Kasumi-1 (cell line): ENCODE measurements at places on chromosomes 4 and X.

DNA sequence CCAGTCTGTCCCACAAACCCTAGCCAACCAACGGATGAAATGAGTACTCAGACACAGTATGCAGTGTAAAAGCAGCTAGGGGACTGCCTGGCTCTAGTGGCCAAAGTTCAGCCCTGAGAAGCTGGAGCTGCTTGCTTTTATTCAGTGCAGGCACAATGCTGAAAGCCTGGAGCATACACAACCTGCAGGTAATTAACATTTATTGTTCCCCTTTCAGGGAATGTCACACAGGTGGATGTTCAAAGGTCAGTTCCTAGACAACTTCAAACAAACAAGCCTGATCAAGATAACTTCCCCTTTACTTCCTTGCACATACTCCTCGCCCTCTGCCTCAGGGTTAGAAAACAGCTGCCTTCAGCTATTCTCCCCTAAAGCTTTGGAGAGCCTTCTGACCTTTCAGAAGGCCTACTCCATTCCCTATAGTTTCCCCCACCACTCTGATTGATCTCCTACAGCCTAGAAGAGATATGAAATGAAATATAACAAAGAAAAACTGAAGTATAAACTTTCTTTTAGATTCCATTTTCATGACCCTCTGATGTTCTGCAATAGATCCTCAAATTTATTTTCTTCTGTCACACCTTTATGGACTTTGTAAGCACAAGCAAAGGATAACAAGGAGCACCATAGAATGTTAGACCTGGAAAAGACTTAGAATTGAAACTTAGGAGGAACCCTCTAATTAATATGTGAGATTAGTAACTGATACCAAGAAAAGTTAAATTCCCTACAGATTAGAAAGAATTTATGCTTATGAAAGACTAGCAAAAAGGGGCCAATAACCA is 6.8 kb upstream of the DCAF8L1 start:
- DNase-seq = no peak

DNA sequence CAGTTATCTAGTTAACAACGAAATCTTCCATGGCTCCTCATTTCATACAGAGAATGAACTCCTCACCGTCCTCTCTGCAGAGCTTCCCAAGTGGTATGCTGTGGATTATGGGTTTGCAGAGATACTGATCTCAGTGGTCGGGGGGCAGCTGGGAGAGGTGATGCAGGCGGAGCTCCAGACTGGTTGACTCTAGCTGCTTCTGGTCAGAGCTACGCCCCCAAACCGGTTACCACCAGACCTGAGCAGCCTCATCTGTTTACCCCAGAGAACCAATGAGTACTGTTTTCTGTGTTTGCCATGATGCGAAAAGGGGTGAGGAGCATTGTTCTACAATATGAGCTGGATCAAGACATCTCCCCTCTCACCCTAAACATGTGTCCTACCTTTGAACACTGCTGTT is 135.7 kb upstream of the PLAC1 start:
- DNase-seq = no peak

GRCh38 chr4:148141501-148141900 is 300.7 kb downstream of the NR3C2 start:
- no peak for DNase-seq

- DNase-seq = peak; percentile 16
Measured at GRCh38 chrX:110276778-110277177, 41.1 kb downstream of the AMMECR1 start.

GRCh38 chr4:137307806-137308205 is 224.5 kb downstream of the PCDH18 start:
- DNase-seq = no peak

GRCh38 chr4:39714166-39714565 is 16.2 kb downstream of the UBE2K start:
- no peak for DNase-seq

GRCh38 chr4:133137571-133137970 is 11.5 kb upstream of the PCDH10 start:
- DNase-seq = no peak

- DNase-seq = no peak
Measured at GRCh38 chrX:126575911-126576310, 23.3 kb upstream of the DCAF12L1 start.

DNA sequence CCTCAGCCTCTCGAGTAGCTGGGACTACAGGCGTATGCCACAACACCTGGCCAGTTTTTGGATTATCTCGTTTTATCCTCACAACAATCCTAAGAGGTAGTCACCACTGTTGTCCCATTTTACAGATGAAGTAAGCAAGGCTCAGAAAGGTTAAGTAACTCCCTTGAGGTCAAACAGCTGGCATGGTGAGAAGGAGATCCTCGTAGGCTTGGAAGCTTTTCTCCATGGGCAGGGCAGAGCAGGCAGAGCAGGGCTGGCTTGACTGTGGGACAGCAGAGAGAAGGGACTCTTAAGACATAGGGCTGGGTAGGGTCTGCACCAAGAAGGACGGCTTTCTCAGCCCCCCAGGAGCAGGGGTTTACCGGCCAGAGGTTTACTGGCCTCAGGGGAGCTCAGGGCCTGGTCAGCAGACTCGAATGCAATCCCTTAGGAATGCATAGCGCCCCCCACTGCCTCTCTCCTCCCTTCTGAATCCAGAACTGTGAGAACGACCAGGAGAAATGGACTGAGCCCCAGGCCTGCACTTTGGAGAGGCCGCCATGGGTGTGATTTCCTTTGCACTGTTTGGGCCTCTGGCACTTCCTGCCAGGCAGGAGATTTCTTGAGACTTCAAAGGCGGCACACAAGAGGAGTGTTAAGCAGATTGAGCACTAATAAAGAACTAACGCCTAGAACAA is 14.0 kb upstream of the CDKN2AIP start:
- no peak for DNase-seq

- DNase-seq = peak; percentile 17
Measured at GRCh38 chrX:101931136-101931487, 715 bp downstream of the ZMAT1 start.

- DNase-seq = no peak
Measured at GRCh38 chr4:53987761-53988171, 76.6 kb downstream of the CHIC2 start.

- no peak for DNase-seq
Measured at GRCh38 chr4:135833529-135833928, 1631.9 kb upstream of the PABPC4L start.

DNA sequence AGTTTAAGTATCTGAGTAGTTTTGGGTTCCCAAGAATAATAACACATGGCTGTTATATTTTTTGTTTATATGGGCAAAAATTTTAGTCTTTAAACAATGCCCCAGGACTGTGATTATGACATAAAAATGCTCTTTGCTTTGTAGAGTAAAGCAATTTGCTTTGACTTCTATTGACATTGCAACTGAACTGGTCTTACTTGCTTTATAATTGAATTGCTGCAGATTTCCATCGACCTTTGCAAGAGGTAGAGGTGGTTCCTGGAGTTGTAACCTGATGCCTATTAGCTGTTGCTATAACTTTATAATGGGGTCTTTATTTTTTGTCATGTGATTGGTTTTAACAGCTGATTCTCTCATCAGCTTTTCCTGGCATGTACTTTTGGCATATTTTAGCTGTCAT is 302.9 kb downstream of the ARHGAP10 start:
- DNase-seq = no peak

DNA sequence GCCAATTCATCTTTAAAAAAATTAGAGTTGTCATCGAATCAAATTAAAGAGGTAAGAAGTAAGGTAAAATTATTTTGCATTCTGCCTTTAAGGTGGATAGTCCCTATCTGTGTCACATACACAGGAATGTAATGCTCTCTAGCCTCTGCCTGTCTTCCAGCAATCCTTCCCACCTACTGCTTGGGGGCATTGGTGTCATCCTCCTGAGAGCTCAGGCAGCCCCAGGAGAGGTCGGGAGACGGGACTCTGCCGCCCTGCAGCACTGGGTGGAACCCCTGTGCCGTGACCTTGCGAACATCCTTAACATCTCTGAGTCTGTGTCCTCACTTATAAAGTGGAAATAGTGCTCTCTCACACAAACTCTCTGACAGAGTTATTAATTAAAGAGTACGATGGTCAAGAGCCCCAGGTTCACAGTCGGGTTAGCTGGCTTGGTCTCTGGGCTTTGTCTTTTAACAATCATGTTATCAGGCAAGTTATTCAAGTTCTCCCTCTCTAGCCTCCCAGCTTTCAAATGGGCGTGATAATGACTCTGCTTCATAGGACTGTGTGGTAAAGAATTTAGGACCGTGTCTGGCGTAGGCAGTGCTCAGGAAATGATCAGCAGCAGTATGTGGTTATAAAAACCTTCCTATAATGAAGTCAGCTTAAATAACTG is 10.2 kb downstream of the TLR3 start:
- DNase-seq = no peak

- DNase-seq = no peak
Measured at GRCh38 chr4:152825336-152825735, 45.6 kb downstream of the ARFIP1 start.

DNA sequence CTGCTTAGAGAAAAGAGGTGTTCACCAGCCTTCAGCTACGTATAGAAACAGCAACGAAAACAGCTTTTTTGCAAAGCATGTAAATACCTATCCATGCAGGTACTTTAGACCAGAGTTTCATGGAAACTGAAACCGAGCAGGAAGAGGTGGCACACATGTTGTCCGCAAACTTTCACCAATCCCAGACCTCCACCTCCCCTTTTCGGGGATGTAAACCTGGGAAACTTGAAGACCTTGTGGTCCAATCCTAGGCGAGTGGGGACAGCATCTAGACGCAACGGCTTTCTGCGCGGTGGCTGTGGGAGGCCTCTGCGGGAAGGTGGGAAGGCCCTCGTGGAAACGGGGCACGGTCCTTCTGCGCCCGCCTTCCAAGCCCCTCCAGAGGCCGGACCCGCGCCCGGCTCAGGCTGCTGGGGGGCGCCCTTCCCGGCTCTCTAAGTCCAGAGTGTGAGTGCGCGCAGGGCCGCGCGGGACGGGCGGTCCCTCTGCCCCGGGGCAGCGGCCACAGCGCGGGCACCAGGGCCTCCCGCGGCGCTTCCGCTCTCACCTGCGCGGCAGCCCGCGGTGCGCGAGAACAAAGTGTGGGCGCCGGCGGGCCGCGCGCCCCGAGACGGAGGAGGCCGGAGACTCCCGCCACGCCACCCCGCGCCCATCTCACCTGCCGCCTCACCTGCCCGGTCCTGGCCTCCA is 830 bp upstream of the SHROOM2 start:
- DNase-seq = no peak

DNA sequence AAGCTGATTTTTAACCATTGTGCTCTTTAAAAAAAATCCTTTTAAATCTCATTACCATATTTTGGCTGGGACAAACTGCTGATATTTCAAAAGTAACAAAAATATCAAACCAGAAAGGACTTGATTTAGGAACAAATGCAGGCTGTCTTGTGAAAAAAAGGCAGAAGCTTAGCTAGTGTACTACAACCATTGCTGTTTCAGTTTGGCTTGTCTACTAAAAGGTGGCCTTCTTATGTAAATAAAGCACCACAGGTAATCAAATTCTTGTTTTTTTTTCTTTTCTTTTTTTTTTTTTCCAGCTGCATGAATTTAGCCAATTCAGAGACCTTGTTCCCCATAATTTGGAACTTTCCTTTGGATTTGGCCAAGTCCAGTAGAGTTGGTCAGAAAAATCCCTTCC is 43.8 kb upstream of the MAGEA8 start:
- DNase-seq = no peak

DNA sequence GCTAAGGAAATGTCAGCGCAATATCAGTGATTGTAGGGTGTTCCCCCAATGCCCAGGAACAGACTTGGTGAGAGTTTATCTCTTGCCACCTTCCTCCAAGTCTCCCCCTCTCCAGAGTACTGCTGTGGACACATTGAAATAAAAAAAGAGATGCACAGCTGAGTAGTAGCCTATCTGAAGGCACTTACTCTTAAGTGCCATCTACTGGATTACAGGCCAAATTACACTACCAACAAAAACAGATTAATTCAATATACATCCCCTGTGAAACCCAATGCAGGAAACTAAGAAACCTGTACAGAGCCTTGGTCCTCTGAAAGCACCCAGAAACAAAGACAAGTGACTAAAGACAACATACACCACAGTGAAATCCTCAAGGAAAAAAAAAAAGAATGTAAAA is 460.3 kb downstream of the ZIC3 start:
- DNase-seq = peak; percentile 49

GRCh38 chr4:184309241-184310170 is 91.8 kb upstream of the ENPP6 start:
- DNase-seq = no peak

DNA sequence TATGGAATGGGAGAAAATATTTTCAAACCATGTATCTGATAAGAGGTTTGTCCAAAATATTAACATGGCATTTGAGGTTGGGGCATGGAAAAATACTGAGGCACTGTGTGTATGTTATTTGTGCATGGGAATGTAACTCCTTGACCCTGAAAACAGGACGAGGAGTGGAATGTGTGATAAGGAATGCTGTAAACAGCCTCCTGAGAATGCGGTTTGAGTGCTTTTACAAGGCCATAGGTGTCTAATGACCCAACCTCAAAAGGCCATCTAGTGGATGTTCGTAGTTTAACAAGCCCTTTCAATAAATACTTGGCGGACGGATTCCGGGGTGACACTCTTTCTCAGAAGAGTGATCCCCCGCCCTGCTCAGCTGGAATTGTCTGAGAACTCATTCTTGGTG is 162.9 kb upstream of the USP9X start:
- peak; percentile 10 for DNase-seq

GRCh38 chrX:8629871-8630270 is 102.1 kb downstream of the ANOS1 start:
- DNase-seq = no peak

DNA sequence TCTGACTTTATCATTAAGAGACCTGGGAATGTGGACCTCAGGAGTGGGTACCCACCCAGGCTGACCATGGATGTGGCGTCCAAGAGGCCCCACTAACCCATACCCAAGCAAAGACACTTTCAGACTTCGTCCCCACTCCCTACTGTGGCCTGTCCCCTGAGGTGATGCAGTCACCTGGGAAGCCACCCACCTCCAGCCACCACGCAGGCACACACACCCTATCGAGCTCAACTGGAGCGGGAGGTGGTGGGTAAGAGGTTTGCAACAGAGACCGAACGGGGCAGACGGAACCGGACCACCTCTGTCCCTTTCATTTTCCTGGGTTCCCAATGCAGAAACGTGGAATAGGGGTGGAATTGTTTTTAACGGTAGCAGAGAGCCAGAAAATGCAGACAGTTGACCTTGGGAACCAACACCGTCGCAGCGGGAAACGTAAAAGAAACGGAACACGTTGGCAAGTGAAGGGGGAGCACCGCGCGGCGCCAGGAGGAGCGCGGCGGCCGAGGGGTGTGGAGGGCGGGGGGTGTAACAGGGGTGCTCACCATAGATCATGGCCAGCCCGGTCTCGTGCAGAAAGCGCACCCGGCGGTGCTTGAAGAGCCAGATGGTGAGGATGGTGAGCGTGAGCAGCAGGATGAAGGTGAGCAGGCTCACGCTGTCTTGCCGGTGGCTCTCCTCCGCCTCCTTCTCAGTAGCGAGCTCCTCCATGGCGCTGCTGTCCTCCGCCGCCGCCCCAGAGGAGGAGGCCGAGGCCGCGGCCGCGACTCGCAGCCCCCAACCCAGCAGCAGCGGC is 559 bp downstream of the SLC9A7 start:
- peak; percentile 12 for DNase-seq

- peak; percentile 89 for DNase-seq
Measured at GRCh38 chr4:56410247-56411062, 23.2 kb upstream of the AASDH start.

- DNase-seq = no peak
Measured at GRCh38 chrX:41153448-41153847, 68.2 kb downstream of the USP9X start.

GRCh38 chrX:84469226-84469625 is 33.0 kb downstream of the HDX start:
- no peak for DNase-seq
